Stimulated activated CD8-positive, alpha-beta memory T cell treated with anti-CD3 and anti-CD28 coated beads, Interleukin-15, amount 100 ng/mL, for 4 hours (primary cell): ENCODE measurements at places on chromosomes 3 and 15.

DNA sequence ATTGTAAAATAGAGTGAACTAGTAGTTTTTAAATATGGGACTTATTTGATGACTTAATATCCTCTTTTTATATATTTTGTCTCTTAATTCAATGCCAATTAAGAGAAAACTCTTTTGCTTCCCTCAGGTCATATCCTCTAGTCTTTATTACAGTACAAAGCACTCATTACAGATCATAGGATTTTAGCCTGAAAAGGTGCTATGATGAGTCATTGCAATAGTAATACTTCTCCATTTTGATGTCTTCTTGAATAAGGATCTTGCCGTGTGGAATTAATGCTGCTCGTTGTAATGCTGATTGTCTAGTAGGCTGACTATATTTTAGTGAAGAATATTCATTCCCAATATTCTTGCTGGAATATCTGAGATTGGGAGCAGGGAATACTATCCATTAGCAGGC, 612.2 kb upstream of the GOLIM4 start:
- no peak for DNase-seq

GRCh38 chr3:37554364-37554763, 307.3 kb upstream of the CTDSPL start:
- no peak for DNase-seq

GRCh38 chr3:116886202-116886893, 176.8 kb downstream of the TUSC7 start:
- DNase-seq = no peak

DNA sequence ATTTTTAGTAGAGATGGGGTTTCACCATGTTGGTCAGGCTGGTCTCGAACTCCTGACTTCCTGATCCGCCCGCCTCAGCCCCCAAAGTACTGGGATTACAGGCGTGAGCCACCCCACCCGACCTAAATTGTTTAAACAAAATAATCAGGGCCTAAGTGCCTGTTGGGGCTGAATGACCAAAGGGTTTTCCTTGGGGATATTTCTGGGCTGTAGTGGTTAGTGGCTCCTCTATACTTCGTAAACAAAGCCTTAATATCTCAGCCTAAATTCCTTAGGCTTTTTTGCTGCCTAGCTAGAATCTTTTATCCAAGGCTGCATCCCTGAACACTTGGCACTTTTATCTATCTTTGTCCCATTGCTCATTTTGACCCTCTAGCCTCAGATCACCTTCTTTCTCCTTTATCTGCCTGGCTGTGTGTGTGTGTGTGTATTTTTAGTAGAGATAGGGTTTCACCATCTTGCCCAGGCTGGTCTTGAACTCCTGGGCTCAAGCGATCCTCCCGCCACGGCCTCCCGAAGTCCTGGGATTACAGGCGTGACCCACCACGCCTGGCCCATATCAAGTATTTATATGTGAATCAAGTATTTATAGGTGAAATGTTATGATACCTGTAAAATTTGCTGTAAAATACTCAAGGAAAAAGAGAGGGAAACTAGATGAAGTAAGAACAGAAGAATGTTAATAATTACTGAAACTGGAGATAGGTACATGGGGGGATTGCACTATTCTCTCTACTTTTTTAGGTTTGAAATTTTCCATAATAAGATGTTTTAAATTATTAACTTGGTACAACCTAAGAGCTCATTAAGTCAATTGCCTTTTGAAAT, 1.8 kb downstream of the NUSAP1 start:
- DNase-seq = no peak

GRCh38 chr3:63278171-63279004, at the start of gene SYNPR:
SYNPR (plus strand) TSS chr3:63278308.
- DNase-seq = no peak

DNA sequence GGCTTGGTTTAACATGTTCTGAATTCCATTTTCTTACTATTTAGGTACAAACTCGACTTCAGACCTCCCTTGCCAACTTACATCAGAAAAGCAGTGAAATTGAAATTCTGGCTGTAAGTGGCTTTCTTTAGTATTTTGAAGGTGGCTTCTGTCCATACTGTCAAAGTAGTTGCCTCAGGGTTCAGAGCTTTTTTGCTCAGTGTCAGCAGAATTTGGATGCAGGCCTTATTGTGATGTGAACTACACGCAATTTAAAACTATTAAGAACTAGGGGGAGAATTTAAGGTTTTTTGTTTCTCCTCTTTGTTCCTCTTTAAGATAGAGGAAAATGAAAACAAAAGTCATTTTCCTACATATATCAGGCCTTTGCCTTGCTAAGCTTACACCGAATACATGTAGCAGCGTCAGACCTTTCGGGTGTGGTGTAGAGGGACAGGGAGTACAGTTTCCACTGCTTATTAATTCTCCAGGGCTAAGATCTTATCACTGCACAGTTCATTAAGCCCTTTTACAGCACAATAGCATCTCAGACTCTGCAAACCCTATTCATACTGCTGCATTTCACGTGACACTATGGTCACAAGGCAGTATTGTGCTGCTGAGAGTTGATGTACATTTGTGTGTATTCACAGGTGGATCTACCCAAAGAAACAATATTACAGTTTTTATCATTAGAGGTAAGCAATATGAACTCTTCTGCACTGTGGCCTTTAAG, 6.7 kb downstream of the SRP14 start:
- DNase-seq = no peak

DNA sequence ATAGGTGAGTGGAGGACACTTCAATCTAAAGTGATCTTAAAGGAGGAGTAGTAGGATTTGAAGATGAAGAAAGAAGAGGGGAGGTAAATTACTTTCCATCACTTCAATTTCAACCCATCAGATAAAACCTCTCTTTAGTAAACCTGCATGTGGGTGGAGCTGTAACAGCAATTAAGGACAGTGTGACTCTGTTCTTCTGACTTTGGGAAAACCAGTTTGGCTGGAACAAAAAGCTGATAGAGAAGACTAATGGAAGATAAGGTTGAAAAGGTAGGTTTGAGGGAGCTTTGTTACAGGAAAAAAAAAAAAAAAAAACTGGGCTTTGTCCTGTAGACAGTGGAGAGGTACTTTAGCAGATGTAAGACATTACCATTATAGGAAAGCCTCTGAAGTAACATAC, 4.5 kb upstream of the GSK3B start:
- DNase-seq = no peak

DNA sequence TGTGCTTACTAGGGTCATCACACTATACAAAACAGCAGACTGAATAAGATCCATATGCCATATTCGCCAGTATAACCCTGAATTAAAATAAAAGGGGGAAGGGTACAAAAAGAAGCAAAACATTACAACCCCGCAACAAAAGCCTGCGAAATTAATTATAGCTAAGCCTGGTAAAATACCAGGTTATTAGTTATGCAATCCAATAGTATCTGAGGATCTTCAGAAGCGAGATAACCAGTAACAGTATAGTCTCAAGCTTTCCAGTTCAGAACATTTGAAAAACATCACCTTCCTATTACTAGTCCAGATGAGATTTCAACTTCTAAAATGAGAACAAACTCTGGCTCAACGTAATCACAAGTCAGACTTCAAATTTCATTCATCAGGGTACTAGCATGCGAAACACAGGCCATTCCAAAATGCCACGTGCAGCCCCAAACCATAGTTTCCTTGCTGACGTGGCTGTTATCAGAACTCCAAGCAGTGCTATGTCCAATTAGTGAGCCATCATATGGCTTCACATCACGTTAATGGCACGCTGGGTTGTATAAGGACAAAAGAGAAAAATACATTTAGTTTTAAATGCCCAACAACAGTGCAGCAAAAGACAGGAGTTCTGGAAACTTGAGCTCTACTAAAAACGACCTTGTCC, 1.1 kb downstream of the SSR3 start:
- no peak for DNase-seq

DNA sequence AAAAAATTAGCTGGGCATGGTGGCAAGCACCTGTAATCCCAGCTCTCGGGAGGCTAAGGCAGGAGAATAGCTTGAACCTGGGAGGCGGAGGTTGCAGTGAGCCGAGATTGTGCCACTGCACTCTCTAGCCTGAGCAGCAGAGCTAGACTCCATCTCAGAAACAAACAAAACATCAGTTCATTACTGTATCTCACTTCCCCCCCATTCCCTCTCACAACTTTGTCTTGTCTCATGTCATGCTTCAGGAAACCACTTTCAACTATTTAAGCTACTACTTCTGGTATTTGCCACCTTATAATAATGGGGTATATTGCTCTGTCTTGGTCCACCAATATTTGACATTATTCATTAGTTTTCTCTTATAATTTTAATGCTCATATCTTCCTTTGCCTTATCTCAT, 26.2 kb downstream of the PIK3CA start:
- DNase-seq = no peak

DNA sequence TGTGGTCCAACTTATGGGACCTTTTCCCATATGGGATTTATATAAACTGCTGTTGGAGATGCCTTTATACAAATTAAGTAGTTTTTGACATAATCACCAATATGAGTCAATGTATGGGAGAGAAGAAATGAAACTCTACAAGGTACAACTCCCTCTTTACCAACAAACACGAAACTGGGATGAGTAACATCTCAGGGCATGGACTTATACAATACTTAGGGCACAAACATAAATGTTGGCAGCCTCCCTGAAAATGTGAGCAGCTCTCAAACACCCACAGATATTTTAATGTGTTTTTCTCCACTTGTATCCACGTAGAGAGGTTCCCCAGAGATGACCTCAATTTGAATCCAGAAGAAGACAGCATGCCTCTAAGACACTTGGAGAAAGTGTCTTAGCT, 161.6 kb downstream of the MAGI1 start:
- DNase-seq = no peak

DNA sequence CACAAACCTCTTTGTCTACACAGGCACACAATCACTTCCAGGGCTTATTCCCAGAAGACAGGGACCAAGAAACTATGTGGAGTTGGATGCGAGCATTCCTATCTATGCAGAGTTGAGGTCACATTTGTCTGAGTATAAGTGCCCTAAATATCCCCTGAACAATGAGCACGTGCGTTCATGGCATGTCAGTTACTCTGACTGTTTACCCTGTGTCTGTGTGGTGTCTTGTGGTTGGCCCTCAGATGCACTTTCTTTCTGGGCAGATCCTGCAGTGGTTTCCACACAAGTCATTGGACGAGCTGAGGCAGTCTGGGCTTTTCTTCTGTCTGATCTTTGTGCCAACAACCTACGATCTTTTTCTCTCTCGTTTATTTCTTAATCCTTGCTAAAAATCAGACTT, 134.5 kb downstream of the FBN1 start:
- DNase-seq = no peak

GRCh38 chr3:9244495-9245183, 4.8 kb downstream of the SRGAP3 start:
- DNase-seq = no peak

GRCh38 chr3:24673596-24673995, 178.9 kb upstream of the THRB start:
- DNase-seq = no peak

GRCh38 chr15:98763179-98763578, 114.8 kb downstream of the IGF1R start:
- DNase-seq = no peak

DNA sequence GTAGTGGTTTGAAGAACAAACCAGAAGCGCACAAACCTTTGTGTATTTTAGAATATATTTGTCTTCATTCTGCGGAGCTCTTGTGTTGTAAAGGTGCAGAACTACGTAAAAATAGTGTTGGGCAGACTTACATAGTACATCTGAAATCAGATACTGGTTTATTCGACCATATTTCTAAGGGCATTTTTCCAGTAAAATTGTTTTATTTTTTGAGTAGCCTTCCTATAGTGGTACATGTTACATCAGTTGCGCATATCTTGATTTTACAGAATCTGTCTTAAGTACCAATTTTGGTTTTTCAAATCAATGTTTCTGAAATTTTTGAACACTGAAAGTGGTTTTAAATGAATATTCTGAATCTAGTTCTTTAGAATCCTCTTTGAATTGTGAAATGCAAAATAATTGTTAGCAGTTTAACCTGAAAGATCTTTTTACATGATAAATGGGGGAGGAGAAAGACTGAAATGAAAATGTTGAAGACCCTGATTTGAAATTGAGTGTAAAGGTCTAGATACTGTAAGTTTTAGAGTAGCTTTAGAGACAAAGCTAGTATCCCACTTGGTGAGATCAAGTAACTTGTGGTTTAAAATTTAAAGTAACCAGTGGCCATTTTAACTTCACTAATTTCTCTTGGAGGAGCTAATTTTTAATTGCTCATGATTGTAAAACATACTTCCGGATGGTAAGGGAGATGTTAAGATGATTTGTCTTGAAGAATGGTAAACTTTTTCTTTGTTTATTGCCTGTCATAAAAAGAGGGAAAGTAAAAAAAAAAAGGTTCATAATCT, 15.5 kb upstream of the CHD2 start:
- DNase-seq = no peak

DNA sequence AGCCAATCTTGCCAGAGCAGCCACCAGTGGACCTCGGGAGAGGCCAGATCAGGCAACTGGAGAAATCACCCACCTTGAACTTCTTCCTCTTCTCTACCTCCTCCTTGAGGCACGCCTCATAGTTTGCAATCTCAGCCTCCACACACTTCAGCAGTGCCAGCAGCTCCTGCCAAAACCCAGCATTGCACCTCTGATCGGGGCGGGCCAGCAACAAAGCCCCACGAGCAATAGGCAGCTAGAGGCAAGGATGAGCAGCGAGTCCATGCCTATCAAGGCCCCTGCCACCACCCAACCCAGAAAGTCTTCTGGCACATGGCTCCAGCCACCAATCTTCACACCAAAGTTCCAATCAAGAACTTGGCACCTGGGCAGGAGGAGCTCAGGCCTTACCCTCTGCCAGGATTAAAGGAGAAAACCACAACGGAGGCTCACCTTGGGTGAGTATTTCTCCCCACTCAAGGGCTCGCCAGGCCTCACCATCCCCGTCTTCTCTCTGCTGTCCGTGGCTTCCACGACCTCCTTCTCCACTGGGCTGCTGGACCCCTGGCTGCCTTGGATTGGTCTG, 42.1 kb downstream of the SEMA3G start:
- no peak for DNase-seq

GRCh38 chr15:48785195-48785594, 25.7 kb downstream of the CEP152 start:
- no peak for DNase-seq

DNA sequence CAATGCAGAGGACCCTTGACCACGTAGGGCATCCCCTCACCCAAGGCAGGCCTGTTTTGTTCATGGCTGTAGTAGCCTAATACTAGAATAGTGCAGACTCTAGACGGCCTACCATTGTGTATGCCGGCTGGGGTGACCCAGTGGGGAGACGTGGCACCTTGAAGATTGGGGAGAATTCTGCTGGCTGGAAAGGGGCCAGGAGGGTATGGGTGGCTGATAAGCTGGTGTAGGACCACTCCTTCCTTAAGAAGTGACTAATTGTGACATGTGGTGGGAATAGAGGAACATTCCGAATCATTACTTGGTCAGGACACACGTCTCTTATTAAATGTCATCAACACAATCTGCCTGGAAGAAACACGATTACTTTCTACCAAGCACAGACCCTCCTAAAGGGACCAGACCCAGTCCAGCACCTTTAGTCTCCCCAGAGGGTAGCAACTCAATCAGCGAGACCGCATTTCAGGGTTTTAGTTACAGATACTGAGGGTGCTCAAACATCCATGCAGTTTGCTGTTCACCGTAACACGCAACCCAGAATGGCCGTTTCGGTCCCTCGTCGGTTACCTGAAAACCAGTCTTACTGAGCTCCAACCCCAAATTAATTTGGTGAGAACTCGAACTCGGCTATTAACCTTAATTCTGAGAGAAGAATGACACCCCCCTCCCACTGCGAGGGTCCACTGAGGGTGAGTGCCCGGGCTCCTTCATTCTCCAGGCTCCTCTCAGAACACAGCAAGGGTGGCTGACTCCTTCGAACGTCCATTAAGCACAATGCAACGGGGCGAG, 1.6 kb upstream of the KLF13 start:
- no peak for DNase-seq
